Thyroid gland (tissue), 4 donors: ENCODE measurements at places on chromosomes 7 and 10.

- no peak for DNase-seq
Measured at GRCh38 chr7:102101111-102101551, 185.5 kb upstream of the SH2B2 start.

GRCh38 chr7:98202367-98203195 lies 8.7 kb upstream of the BHLHA15 start:
- no peak for DNase-seq

DNA sequence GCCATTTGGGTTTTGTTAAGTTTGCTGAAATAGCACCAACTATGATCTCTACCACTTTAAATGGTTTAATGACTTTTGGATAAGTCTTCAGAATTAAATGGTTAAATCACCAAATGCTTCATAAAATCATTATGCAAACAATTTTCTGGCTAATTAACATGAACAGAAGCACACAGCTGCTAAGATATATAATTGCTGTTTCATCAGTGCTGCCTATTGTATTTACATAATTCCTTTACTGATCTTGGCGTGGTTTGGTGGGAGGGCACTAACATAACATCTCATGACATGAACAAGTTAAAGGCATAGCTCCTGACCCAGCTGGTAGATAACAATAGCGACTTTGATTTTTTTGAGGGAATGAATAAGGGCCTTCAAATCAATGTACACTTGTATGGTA lies 94.1 kb downstream of the FZD1 start:
- no peak for DNase-seq

DNA sequence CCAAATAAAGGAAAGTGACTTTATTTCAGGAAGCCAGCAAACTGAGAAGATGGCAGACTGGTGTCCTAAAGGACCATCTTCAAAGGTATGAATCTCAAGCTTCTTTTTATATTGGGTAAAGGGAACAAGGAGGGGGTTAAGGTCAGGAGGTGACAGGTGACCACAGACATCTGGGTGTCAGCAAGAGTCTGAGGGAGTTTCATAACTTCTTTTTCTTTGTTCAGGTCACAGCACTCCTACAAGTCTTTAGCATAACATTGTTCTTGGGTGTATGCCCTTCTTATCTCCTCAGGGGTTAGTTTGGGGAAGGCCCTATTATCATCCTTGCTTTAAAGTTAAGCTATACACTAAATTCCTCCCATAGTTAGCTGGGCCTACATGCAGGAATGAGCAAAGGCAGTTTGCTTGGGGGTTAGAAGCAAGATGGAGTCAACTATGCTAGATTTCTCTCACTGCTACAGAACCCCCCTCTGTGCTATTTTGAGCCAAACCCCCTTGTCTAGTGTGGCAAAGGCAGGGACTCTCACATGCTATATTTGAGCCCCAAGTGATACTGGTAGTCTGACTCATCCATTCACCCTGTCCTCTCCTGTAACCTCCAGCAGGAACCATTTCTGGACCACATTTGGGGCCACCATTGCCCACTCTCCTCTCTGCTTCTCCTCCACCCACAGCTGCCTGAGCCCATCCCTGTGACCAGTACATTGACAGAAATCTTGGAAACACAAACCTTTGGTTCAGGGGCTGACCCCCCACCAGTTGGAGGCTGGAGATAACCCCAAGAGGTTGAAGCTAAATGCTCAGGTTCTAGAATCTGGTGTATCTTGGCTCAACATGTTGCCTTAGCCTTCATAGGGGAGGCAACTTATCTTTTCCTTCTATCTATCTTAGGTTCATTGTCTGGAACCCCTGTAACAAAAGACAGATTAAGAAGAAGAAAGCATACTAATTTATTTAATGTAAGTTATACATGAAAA lies 55.5 kb upstream of the LRGUK start:
- DNase-seq, result no peak

DNA sequence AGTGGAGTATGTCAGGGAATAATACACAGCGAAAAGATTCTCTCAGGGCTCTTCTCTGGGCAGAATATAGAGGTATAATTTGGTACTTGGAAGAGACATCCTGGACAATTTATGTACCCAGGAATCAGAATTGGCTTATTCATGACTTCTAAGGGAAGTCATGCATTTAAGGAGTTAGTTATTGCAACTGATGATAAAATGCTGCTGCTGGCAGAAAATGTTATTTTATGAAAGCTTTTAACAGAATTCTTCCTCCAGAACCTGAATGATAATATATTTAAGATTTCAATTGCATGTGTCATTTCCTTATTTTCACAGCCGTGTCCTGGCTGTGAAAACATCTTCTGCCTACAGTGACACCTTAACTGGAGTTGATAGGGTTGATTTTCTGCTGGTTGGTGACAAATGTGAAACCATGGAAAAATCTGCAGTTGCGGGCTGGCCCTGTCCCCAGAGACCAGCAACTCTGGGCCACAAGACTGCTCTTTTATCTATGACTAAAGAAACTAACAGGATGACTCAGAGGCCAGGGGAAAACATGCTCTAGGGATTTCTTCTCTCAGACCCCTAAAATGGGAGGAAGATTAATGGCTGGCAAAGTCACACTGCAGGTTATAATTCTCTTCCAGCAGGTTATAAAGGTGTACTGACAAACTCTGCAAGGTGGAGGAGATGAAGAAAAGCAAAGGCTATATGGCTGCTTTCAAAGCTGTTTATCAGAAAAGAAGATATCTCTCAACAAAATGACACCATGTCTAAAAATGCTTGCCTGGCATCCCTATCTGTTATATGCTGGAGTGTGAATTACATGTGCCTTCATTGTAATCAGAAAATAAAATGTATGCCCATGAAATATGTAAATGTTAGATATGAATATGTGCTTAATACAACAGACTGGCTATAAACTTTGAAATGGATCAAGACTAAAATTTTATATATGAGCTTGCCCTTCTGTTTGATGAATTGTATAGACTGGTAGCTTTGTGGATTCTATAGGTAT lies 12.1 kb upstream of the TRUB1 start:
- DNase-seq, result no peak

DNA sequence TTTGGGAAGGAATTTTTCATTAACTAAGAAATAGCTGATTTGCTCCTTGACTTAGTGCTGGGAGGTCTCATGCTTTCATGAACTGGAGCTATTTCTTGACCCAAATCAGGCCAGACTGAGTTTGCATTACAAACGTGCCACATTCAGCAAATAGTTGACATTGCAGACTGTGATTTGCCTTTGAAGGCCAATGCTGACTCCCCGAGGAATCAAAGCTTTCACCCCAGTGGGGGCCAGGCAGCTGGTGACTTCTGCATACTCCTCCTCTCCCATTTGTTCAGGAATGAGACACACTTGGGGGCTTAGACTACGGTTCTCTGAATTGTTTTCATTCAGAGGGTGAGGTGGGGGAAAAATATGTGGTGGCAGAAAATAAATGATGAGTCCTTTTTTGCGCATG lies 111.0 kb upstream of the JAZF1 start:
- no peak for DNase-seq

DNA sequence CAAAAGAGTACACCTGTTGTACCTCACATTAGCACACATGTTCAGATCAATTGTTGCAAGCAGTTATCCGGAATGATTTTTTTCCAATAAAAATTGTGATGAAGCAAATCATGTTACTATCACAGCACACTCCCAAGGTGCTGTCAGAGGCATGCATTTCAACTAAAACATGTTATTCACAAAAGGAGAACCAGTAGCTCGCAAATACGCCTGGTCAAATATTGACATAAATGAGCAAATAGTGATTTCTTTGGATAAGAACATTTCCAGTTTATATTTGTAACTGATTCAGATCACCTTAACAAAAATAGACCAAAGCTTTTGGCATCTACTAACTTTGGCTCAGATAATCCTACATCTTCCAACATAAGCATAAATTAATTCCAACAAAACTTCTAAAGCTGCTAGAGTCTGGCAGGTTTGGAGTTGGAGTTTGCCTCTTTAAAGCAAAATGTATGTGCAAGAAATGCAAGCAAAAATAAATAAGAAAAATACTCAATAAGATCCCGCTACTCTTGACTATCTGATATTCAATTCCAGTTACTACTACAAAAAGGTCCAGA lies 208.0 kb downstream of the SFMBT2 start:
- DNase-seq, result no peak

- DNase-seq, result no peak
Measured at GRCh38 chr7:44310221-44310848, 15.1 kb downstream of the CAMK2B start.

GRCh38 chr7:129605960-129606614 lies 5.4 kb upstream of the NRF1 start:
- no peak for DNase-seq

DNA sequence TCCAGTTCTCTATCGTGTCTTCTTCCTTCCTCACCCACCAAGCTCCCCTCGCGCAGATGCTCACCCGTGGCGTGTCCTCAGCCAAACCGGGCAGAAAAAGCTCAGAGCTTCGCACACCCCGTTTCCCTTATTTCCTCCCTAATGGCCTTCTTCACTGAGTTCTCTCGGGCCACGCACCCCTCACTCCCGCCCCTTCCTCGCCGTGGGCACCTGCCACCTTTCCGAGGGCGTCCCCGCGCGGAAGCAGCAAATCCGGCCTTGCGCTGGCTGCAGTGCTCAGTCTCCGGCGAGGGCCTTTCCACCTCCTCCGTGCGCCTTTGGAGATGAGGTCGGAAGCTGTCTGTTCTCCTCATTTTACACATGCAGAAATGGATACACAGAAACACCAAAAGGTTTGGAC lies 12.4 kb upstream of the CALML3 start:
- DNase-seq, result no peak

- DNase-seq, result no peak
Measured at GRCh38 chr10:131925011-131925649, 24.3 kb downstream of the PPP2R2D start.

- DNase-seq, result no peak
Measured at GRCh38 chr7:81114633-81115032, 195.8 kb upstream of the SEMA3C start.

DNA sequence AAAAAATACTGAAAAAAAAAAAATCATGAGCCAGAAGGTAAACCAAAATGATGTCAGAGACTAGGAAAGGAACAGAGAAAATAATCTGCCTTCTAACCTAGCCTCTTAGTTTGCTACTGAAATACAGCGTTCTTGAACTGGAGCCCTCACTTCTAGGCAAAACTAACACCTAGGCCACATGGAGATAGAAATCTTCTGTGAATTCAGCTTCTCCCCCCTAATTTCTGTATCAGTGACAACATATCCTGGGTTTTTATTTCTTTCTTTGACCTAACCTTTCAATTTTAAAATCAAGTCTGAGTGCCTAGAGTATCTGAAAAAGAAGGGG lies 100.1 kb upstream of the GLCCI1 start:
- DNase-seq, result no peak

DNA sequence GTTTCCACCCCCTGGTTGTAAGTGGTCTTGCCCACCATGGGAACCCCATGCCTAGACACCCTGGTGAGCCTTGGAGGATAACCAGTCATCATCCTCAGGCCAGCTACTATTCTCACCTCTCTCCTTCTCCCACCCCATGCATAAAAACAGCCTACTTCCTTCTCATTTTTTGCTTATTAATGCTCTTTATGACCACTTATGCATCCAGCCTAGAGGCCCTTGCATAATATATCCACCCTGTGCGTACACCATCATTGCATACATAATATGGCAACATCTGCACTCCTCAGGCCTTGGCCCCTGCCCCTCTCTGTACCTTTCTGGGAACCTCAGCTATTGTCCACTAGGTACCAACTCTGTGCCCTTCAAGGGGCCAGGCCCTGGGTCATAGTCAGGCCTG lies 91.0 kb downstream of the CDH23 start:
- DNase-seq, result no peak

GRCh38 chr7:116337800-116338199 lies 127.5 kb downstream of the TES start:
- no peak for DNase-seq

GRCh38 chr7:98974906-98975816 lies 96.8 kb downstream of the TRRAP start:
- DNase-seq, result no peak

GRCh38 chr7:1969459-1970284 lies 263.1 kb downstream of the MAD1L1 start:
- no peak for DNase-seq

GRCh38 chr7:132105096-132105495 lies 471.2 kb downstream of the PLXNA4 start:
- no peak for DNase-seq

- DNase-seq, result no peak
Measured at GRCh38 chr7:129845972-129846327, 106.8 kb downstream of the UBE2H start.

DNA sequence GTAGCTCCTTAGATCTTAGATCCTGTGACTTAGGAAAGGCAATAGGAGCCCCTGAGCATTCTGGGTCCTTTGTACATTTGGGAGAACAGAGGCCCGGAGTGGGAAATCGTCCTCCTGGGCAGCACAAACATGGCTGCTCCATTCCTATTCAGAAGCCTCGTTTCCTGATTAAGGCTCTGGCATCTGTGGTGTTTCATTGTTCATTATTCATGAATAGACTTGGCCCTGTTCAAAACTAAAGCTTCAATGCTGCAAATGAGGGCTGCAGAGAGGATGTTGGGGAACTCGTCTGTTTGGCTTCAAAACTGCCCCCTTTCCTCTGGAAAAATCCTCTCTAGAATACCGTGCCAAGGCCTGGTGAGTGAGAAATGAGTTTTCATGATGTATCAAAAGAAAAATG lies 3.4 kb upstream of the HTRA1 start:
- DNase-seq, result no peak

DNA sequence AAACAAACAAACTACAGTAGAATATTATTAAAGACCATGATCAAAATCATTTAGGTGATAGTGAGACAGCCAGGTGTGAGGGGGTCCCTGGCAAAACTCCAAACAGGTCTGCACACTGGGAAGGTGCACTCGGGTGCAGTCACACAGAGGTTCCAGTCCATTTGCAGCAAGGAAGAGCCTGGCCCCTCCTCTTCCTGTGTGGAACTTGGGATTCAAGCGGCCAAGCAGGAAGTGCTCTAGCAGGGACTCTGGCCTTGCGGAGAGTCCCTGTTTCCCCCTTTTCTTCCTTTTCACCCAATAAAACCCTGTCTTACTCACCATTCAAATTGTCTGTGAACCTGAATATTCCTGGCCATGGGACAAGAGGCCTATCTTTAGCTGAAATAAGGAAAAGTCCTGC lies 181.8 kb downstream of the LRRTM3 start:
- DNase-seq, result no peak

DNA sequence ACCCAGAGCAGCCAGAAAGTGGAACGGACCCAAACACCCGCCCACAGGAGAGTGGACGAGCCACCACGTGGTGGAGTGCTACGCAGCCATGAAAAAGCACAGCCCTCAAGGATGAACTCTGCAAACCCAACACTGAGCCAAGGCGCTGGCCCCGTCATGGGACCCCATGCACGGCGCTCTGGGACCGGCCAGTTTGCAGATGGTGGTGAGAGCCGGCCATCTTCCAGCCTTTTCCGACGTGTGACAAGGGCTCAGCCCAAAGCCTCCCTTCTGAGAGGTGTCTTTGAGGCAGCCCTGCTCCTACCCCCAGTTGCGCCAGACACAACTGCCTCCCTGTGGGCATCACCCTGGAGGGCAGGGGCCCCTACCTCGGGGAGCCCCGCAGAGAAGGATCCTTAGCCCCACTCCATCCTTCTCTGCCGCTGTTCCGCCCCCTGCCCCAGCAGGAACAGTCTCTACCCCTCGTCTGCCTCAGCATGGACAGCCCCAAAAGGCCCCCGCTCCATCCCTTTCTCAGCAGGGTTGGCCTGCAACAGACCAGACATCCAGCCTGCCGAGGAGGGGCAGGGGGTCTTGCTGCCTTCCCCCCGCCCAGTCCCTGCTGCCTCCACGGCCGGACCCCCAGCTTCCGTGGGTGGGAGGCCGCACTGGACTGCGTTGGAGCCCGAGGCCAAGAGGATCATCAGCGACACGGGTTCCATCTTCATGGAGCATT lies 75.7 kb downstream of the MICALL2 start:
- DNase-seq, result no peak
